ENCODE measurements at places on chromosomes 2 and 18.

- DNase-seq, result no peak
Measured at GRCh38 chr2:104026725-104027124, 827.2 kb upstream of the POU3F3 start.

DNA sequence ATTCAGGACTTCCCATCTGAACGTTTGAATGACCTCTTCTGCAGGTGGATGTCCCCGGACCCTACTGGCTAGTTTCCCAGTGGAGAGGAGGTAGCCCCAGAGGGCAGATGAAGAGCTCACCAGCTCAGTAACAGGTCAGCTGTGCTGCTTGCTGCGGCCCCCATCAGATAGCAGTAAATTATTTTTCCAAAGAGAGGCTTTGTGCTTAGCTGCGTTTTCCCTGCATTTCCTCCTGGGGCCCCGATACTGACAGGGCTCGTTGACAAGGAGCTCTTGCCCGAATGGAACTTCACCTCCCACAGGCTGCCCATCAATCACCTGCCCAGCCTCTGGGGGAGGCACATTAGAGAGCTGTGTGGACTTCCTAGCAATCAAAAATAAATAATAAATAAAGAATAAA lies 185.8 kb downstream of the DOK6 start:
- DNase-seq, result no peak

GRCh38 chr2:233101816-233102215 lies 41.7 kb downstream of the INPP5D start:
- DNase-seq, result no peak

DNA sequence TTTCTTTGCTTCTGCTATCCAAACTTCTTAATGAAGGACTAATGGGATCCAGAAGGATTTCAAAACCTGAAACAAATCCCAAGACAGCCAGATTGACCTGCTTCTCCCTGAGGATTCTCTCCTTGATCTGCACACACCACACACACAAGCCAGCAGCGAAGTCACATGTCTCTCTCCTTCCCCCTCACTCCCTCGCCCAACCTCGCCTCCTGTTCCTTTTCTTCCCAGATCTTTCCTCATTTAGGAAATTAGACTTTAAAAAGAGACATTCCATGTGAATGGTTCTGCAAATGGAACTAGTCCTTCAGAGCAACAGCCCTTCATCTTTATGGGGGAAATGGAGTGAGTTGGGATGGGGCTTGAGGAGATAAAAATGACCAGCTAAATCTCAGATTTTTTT lies 639.1 kb upstream of the SETBP1 start:
- DNase-seq, result no peak

DNA sequence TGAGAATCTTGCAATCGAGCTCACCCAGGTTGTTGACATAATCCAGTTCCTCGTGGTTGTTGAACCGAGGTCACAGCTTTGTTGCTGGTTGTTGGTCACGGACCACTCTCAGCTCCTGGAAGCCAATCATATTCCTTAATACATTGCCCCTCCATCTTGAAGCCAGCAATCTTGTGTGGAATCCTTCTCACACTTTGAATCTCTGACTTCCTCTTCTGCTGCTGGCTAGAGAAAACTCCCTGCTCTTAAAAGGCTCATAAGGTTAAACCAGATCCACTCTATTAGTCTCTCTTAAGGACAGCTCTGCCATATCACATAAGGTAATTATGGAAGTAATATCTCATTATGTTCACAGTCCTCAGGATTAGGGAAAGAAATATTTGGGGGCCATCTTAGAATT lies 41.1 kb downstream of the SP140 start:
- DNase-seq, result no peak

GRCh38 chr2:24559473-24560113 lies 68.5 kb downstream of the NCOA1 start:
- no peak for DNase-seq

GRCh38 chr2:45130736-45131135 lies 121.5 kb upstream of the SIX2 start:
- no peak for DNase-seq

- no peak for DNase-seq
Measured at GRCh38 chr2:241153616-241154015, 3.3 kb downstream of the PPP1R7 start.

DNA sequence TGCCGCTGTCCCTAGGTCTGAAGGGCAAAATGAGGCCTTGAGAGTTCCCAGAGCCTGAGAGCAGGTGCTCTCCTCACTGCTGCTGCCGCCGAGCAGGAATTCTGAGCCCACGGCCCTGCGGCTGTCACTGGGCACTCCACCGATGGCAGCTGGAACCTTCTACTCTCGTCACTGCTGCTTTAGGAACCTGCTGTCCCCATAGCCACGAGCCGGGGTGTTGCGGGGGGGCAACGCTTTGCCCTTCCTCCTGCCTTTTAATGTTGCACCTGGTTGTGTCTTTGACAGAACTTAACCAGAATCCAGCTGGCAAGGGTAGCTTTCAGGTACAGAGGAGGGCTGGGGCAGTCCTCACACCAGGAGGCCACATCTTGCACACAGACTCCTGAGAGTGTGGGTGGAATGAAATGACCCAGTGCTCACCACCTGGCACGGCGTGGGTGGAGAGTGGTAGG lies 32.3 kb downstream of the NCK2 start:
- DNase-seq, result no peak

DNA sequence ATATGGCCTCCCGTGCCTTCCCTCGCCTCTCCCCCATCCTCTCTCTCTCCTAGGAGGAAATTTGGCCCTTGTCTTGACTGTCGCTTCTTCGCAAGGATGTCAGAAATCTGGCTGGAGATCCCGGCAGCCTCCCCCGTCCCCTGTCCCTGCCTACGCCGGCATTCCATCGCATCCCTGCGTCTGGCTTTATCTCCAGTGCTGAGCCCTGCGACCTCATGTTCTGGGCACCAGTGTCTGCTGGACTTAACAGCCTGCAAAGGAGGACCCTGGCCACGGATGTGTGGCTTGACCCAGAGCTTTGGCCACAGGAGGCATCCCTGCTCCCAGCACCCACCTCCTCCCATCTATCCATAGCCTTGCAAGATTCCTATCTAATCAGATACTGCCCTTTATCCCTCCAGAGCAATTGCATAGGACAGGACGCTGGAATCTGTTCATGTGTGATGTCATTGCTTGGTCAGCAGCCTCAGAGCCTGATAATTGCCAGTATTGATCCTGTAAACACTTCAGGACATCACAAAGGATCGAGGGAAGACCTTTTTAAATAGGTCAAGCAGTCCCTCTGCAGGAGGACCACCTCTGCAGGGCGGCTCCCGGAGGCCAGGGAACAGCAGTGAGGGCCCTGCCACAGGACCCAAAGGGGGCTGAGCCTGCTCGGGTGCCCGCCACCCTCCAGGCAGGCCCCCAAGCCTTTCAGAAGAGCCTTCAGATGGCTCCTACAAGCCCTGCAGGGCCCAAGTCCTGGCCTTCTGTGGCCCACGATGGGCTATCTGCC lies 168.2 kb downstream of the TWIST2 start:
- DNase-seq, result no peak

DNA sequence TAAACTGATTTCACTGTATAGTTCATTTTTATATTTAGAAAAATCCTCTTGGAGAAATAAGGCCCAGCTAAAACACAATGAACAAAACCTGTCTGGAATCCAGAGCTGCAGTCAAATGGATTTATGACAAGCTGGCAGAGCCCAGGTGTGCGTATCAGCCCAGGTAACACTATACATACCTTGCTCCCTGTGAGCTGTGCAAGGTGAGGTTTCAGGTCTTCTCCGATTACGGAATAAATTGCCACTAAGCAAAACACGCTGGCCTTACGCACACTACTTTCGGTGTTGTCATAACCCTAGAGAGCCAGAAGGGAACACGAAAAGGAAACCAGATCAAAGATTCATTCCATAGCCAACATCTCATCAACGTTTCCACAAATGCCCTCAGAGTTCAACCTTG lies 61.9 kb upstream of the TFCP2L1 start:
- no peak for DNase-seq

- DNase-seq, result no peak
Measured at GRCh38 chr2:10814571-10815331, 2.2 kb upstream of the PDIA6 start.

Data from thyroid gland (tissue), 4 donors.